AG09309 (cell line): ENCODE measurements at places on chromosomes 2 and 18.

GRCh38 chr18:58005011-58005410 is 39.0 kb upstream of the NEDD4L start:
- no peak for DNase-seq

DNA sequence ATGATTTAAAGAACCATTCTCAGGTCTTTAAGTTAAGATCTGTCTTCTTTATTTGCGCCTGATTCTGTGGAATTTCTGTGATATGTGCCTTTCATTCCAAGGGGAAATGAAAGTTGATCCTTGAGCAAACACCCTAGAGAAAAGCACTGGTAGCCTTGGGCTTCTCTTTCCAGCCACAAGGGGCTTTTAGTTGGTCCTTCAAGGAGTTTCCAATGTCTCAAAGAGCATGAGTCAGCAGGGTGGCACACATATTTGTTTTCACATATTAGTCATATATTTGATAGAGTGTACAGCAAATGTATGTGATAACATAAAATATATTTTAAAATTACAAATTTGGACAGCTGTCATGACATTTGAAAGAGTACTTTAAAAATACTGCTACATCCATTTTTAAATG is 339.5 kb downstream of the TXNL1 start:
- no peak for DNase-seq

DNA sequence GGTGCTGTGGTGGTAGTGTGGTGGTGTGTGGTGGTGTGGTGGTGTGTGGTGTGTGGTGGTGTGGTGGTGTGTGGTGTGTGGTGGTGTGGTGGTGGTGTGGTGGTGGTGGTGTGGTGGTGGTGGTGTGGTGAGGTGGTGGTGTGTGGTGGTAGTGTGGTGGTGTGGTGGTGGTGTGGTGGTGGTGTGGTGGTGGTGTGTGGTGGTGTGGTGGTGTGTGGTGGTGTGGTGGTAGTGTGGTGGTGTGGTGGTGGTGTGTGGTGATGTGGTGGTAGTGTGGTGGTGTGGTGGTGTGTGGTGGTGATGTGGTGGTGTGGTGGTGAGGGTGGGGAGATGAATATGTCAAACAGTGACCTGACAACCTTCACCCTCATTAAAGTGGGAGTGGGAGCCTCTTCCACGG is 55.6 kb upstream of the DLGAP1 start:
- no peak for DNase-seq

DNA sequence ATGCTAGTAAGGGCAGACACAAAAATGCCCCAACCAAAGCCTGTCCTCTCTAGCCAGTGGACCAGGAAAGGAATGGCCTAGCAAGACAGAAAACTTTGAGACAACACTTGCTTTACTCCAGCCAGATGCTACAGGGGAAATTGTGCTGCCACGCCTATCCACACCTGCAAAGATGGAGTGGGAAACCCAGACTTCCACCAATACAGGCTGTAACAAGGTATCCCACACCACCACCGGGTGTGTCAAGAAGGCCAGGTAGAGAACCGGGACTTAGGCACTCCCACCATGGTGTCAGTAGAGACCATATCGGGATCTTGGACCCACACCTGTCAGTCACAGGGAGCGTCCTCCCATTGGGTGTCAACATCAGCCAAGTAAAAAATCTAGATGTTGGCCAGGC is 16.2 kb upstream of the ESPNL start:
- DNase-seq, result no peak

DNA sequence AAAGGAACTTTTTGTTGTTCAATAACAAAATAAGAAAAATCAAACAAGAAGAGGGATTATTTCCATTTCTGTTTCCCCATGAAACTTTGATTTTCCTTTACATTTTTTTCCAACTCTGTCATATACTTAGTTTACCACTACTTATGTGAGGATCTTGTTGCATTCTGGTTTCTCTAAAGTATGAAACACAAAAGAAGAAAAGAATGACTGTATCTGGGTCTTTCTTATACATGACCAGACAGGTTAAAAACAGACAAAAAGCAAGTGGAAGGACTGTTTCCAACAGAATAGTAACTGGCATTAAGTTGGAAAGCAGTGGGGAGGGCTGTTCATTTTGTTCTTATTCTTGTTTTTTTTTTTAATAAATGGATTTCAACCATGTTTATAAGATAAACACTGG is 1207.8 kb upstream of the FAM98A start:
- DNase-seq, result no peak

- no peak for DNase-seq
These were observed 8.0 kb downstream of the TEX261 start for GRCh38 chr2:70986499-70987189.

- no peak for DNase-seq
These were observed 131.8 kb upstream of the HS6ST1 start for GRCh38 chr2:128450211-128451024.

GRCh38 chr18:29882620-29883019 is 1159.9 kb downstream of the DSC3 start:
- no peak for DNase-seq

DNA sequence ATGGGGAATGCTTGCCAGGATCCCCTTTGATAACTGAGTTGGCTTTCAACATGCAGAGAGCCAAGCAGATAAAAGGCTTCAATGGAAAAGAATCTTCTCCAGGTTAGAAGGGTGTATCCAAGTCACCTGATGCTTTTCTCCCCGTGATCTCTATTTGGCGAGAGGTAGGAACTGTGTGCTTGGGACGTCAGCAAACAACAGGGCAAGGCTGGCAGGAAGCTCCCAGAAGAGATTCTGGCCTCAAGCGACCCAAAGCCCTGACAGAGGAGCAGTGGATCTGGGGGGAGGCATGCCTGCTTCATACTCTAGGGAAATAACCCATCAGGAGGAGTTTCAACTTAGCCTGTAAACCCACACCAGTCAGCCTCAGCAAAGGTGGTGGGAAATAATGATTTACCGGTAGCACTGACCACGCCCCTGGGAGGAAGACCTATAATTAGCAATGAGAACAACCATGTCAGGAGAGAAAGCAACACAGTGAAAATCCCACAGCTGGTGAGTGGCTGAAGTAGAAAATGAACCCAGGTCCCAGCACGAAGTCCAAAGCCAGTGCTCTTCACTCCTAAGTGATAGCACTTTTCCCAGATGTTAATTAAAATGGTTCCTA is 76.3 kb upstream of the SEC11C start:
- DNase-seq, result no peak

DNA sequence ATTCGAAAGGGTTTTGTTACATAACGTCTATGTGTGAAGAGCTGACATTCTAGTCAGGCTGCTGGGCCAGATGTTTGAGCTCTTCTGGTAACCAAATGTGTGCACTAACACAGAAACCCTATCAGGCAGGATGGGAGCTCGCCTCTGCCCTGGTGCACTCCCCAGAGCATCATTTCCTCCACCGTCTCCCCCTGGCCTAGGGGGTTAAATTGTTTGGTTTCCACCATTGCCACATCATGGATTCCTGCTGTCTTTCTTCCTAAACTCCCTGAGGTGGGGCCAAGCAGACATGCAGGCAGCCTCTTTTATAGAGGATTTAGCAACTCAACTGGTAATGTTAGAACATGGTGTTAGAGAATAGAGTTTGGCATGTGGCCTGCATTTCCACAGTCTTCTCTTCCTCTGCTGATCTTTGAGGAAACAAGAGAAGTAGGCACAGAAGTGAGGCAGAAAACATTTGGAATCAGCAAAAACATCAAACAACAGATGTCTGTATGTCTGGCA is 87.3 kb downstream of the ANTXR1 start:
- peak; percentile 77 for DNase-seq

DNA sequence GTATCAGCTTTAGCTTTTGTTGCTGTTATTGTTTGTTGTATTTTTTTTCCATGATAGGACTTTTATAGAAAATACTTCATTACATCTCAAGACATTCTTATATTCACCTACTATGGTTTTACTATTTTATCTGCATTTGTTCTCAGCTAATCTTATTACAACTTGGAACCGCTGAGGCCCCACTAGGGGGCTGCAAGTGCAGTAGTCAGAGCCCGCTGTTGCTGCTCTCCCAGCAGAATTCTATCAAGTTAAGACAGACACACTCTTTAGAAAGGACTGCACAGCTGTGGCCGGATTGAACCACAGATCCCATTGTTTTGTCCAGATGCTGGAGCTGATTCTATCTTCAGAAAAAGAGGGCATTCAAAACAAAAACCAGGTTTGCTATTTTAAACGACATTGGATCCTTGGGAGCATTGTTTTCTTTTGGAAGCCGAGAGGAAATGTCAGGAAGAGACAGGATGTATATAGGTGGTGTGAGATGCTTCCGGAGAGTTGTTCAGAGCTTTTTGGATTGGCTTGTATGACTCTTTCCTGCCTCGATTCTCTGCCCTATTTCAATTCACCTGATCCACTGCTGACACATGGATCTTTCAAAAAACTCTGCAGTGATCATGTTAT is 105.7 kb upstream of the GAREM1 start:
- DNase-seq, result no peak

DNA sequence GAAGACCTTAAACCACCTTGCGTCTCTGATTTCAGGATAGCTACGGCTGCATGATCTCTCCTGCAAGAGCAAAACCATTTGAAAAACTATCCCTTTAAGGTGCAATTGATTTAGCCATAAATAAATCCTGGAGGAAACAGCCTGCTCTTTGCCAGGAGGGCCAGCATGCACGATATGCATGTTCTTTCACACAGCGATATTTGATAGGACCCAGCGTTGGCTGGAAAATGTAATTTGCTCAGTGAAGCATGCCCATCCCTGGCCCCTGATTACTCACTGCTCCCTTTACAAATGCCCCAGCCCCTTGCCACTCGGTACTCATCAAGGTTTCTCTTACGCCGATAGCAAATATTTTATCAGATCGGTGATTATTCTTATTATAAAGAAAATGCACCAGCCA is 315.4 kb downstream of the CDH2 start:
- DNase-seq, result no peak

DNA sequence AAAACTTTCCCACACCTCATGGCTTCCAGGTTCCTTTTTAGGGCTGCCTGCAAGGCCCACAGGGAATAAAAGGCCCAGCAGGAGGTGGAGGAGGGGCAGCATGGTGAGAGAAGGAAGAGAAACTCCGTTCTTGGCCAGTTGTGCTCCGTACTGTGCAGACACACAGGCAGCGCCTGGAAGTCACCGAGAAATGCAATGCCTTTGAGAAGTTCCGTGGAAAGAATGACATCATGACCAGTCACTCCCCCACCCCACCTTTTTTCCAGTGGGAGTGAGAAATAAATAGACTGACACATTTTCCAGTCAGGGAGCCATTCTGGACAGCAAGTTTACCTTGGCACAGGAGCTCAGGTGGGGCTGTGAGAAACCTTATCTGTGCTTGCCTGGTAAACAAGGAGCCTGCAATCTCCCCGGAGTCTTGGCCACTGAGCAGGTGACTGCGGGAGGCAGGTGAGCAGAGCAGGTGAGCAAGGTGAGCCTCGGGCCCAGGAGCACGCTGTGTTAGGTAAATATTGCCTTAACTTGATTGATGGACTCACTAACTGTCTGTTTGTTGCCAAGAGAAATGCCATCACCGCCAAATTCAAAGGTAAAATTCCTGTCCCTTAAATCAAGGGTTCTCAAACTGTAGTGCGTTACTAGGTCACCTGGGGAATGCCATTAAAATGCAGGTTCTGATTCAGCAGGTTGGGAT is 13.5 kb upstream of the LBH start:
- DNase-seq, result no peak

- no peak for DNase-seq
These were observed 236.4 kb downstream of the HDAC4 start for GRCh38 chr2:239164335-239164871.

GRCh38 chr18:48887294-48887904 is 63.4 kb downstream of the SMAD7 start:
- DNase-seq, result no peak

DNA sequence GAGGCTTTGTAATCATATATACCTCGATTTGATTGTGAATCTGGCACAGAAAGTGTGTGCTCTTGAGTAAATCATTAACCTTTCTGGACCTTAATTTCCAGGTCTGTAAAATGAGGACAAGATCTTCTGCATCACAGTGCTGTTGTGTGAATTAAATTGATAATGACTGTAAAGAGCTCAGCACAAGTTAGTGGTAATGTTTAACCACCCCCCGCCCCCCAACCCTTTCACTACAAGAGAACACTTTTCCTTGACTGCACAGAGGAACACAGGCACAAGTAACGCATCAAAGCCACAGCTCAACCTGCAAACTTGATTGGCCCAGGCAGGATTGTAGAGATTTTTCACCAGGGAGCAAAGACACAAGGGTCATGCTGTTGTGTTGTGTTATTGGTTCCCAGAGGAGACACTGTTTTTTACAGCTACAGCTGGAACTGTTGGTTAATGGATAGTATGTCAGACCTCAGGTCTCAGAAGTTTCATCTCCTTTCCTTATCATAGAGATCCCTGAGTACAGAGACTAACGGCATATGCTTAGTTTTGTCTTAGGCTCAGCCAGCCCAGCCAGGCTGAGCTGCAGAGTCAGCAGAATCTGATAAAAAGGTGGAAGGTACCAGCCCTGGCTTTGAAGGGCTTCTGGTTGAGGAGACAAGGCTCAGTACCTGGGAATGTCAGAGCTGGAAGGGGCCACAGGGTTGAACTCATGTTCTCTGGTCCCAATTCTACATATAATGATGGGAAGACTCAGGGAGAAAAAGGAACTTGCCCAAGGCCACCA is 10.6 kb downstream of the SETBP1 start:
- DNase-seq, result no peak

DNA sequence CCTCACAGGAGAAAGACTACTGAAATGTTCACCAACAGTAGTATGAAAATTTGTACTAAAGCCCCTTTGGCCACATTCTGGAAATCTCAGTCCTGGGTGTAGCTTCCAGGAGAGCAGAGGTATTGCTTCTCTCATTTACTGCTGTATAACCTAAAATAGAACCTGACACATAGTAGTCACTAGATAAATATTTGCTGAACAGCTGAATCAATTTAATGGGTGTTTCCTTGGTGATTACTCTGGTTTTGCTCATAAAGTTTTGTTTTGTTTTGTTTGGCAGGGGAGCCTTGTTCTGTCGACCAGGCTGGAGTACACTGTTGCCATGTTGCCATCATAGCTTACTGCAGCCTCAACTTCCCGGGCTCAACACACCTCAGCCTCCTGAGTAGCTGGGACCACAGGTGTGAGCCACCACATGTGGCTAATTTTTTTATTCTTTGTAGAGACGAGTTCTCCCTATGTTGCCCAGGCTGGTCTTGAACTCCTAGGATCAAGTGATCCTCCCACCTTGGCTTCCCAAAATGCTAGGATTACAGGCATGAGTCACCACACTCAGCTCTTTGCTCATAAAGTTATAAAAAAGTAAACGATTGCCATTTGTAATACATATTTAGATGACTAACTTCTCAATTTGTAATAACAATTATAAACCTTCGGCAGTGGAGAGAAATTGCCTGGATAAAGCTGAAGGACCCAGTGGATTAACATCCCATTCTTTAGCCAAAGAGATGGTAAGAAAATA is 11.5 kb upstream of the PARD3B start:
- DNase-seq, result peak; percentile 45

- no peak for DNase-seq
These were observed 17.5 kb downstream of the CAPN13 start for GRCh38 chr2:30789670-30790210.

DNA sequence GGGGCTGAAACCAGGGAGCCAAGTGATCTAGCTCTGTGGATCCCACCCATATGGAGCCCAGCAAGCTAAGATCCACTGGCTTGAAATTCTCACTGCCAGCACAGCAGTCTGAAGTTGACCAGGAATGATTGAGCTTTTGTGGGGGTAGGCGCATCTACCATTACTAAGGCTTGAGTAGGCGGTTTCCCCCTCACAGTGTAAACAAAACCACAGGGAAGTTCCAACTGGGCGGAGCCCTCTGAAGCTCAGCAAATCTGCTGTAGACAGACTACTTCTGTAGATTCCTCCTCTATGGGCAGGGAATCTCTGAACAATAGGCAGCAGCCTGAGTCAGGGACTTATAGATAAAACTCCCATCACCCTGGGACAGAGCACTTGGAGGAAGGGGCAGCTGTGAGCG is 96.7 kb downstream of the CCDC148 start:
- no peak for DNase-seq

- no peak for DNase-seq
These were observed 21.8 kb downstream of the DOK1 start for GRCh38 chr2:74576211-74576862.
